ENCODE measurements at places on chromosomes 5 and 9.

- no peak for DNase-seq
Measured at GRCh38 chr9:99398241-99398640, 176.2 kb downstream of the SEC61B start.

DNA sequence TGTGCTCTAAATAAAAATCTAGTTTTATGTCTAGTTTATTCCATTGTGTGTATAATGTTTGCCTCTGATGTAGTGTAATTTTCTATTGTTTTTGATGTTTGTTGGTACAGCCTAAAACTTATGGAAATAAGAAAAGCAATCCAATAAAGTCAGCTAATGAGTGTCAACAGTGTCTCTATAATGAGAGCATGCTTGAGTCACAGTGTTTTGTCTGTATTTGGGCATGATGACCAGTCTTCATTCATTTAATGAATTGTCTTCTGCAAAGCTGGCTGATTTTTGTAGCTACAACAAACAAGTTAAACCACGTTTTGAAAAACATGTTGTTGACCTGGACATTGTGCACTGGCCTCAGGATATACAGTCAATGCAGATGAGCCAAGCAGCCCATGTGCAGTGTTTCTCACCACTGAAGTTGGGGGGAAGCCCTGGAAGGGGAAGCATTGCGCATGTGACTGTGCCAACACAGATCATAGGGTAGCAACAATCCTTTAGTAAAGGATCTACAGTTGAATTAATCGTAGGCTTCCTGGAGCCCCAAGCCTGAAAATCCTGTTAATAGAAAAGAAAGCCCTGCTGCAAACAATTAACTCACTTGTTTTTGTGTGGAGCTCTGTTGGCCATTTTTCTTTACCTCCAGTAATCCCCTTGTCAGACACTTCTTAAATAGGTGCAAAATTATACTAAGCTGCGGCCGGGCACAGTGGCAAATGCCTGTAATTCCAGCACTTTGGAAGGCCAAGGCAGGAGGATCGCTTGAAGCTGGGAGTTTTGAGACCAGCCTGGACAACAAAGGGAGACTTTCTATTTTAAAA is 88.0 kb downstream of the INIP start:
- peak; percentile 17 for DNase-seq

DNA sequence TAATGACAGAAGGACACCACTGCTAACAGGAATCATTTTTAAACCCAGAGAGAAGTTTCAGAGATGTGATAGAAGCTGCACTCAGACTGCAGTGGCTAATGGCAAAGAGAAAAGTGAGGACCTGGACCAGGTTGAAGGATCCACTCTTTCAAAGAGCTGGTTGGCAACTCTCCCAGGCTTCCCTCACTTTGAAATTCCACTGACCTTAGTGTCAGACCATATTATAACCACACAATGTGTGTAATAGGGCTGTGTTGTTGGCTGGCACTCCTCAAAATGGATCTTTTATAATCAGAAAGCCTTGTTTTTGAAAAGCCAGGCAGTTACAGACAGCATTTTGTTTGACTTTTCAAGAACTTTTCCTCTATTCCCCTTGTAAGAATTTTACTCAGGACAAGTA is 280.7 kb downstream of the PRELID2 start:
- no peak for DNase-seq

DNA sequence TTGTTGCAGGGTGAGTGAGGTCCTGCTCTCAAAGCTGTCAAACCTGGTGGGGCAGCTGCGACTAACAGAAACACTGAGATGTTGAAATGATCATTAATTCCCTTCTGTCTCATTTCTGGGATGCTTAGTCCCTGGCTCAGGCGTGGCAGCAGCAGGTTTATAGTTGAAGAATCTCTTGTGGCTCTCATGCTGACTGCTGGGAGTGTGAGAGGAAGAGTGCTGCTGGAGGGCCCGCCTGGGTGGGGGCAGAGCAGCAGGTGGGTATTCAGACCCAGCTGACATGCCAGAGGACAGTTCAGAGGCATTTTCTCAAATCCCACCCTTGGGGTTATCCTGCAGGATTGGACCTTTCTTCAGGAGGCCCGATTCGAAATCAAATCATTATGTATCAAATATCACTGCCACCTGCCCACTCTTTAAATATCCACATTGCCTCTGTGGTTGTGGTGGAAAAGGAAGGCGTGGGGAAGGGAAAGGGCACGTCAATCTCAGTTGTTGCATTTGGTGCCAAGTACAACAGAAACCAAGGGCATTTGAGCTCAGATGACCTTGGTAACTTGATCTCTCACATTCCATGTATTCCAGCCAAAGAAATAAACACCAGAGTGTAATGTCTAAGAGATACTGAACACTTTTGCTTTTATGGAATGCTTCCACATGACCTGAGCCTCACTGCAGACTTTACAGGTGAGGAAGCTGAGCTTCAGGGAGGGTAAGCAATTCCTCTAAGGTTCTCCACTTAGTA is 224.3 kb downstream of the AOPEP start:
- DNase-seq = no peak

DNA sequence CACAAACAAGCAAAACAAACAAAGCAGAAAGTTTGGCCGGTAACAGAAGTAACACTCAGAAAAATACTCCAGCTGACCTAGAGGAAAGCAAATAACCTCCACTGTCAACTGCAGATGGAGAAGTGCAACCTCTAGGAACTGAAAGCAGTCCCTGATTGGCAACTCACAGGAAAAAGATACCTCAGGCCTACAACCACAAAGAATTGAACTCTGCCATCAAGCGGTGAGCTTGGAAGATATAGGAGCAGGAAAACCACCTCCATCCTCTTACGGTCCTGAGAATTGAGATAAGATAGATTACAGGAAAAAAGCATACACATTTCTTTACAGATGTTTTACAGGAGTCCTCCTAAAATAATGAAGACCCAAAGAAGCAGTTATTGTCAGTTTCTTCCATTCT is 184.5 kb downstream of the PDZD2 start:
- DNase-seq = no peak

GRCh38 chr5:112548246-112548881 is 129.3 kb upstream of the EPB41L4A start:
- no peak for DNase-seq

- DNase-seq = no peak
Measured at GRCh38 chr9:34997379-34997781, 7.8 kb downstream of the DNAJB5 start.

GRCh38 chr5:124194282-124194681 is 552.2 kb downstream of the ZNF608 start:
- peak; percentile 35 for DNase-seq

DNA sequence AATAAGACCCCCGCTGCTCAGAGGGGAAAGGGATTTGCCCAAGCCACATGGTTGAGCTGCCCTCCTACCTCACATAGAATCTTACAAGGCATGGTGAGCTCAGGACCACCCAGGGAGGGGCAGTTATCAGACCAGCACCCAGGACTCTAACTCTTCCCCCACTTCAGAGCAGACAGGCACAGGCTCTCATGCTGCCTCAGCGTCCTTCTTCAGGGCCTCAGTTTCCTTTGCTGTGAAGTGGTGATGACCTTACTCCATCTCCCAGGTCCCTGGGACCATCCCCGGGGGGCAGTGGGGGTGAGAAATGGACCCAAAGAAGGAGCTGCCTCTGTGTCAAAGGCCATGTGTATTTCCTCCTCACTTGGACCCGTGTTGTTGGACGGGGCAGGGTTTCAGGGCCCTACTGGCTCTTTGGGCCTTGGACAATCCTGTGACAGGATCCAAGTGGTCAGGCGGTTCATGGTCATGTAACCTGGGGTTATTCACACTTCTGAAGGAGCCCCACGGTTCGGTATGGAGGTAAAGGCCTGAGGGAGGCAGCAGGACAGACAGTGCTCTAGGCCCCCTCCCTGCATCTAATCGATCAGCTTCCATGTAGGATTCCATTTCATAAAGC is 31.7 kb upstream of the CSF1R start:
- DNase-seq = no peak

DNA sequence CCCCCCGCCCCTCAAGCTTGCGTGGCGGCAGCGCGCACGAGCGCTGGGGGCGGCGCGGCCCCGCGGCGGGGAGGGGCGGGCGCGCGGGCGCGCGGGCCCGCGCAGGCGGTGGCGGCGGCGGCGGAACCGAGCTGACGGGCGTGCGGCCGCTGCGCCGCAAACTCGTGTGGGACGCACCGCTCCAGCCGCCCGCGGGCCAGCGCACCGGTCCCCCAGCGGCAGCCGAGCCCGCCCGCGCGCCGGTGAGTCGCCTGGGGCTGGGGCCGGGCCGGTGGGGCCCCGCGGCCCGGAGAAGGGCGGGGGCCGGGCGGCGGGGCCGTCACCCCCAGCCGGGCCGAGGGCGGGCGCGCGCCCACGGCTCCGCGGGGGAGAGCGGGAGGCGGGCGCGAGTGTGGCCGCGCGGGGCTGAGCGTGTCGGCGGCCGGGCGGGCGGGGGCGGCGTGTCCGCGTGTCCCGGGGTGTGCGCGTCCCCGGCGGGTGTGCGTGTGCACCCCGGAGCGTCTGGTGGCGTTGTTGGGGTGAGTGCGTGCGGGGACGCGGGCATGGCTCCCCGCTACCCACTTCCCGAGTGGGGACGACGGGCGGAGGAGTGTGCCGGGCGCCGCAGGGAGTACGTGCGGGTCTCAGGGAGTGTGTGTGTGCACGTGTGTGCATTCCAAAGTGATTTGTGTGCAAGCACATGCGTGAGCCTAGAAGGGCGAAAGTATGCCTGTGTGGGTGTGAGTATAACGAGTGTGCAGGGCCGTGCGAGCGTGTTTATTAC is at the start of gene NEK6:
NEK6 (plus strand) TSS at position 106 of the 763 bp plus-strand sequence. CDS start 44,016 bp downstream, outside the sequence.
- DNase-seq = no peak

- no peak for DNase-seq
Measured at GRCh38 chr5:68288707-68289134, 73.2 kb downstream of the PIK3R1 start.

DNA sequence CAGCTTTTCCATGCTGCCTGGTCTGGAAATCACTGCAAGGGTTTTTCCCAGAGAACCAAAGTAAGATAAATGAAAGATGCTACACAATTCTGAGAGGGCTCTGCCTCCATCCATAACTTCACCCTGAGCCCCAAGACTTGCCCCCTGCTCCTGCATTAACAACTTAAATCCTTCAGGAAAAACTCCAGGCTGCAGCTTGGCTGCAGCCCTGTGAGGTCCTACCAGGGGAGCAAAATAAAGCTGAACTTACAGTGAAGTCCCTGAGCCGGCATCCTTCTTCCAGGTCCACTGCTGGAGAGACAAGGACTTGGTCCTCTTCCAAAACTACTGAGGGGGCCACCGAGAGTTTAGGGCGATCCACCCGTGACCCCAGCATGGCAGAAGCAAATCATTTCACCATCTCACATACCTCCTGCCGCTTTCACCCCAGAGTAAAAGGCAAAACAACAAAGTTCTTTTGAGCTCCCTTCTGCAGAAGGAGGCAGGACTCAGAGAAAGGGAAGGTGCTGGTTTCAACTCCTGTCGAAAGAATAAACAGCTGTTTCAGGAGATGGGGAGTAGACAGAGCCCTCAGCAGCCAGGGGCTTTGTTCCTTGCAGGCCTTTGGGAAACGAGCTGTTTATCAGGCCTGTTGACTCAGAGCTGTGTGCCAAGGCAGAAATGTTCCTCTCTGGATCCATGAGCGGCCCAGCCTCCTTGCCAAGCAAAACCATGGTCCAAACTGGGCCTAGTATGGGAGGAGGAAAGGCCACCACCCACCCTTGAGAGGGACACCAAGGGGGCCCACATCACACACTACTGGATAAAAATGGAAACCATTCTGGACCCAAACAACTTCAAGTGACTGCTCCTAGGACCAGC is 20.6 kb downstream of the GGTA1 start:
- DNase-seq = no peak

- DNase-seq = no peak
Measured at GRCh38 chr9:100296407-100296806, 56.3 kb downstream of the TEX10 start.

- DNase-seq = no peak
Measured at GRCh38 chr9:79028101-79028500, 543.7 kb upstream of the TLE4 start.

DNA sequence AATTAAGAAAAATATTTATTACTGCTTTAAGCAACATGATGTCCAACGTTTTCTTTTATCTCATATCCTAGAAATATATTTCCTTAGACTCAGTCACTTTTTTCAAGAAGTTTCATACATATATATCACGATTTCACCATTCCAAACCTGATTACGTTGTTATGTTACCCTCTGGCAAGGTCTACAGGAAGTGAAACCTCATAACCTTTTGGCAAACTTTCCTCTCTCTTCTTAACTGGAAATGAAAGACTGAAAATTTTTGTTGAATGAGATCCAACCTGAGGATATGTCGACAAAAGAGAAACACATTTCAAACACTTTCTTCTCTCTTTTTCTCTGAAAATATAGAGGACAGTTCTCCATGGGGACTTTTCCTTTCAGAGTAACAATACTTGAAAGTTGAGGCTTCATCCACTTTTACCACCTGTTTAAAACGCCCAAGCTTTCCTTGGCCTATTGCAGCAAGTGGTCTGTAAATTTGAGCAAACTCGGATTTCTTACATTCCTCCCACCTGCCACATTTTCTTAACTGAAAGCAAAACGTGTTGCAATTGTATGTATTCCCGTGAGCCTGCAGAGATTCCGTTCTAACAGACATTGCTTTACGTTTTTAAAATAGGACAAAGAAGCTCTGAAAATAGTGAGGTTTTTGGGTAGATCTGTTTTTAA is 298.1 kb downstream of the CETN3 start:
- DNase-seq = no peak

- DNase-seq = no peak
Measured at GRCh38 chr9:134930398-134930797, 12.7 kb upstream of the FCN1 start.

DNA sequence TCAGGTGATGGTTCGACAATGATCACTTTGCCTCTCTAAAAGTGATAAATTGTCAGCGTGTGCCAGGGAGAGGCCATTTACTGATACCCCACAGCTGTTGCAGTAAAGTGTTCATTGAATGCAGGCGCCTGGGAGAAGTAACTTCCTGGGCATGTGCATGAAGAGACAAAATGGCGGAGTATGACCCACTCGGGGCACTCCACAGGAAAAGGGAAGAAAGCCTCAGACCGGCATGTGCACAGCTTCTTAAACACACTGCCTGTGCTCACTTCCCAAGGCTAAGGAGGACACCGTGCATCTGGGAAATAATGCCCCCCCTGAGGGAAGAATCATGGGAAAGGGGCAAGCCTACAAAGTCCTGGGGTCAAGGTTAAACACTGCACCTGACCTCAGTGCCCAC is 329.5 kb downstream of the ICE1 start:
- no peak for DNase-seq
